ENCODE measurements at places on chromosomes 5 and 9.

GRCh38 chr5:1930880-1931603 is 48.3 kb upstream of the IRX4 start:
- no peak for DNase-seq

DNA sequence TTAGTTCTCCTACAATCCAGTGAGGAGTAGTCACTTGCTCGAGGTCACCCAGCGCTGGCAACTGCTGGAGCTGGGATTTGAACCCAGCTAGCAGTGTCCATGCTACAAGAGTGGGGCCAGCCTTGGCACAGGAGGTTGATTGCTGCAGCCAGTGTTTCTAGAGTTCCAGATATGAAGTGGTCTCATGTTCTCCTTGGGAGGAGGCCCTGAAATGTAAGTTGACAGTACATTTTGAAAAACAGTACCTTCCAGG is 802 bp downstream of the CCDC107 start:
- no peak for DNase-seq

- no peak for DNase-seq
These were observed 413.8 kb downstream of the KDM4C start for GRCh38 chr9:7171396-7172153.

GRCh38 chr5:174549254-174549653 is 175.1 kb upstream of the MSX2 start:
- no peak for DNase-seq

DNA sequence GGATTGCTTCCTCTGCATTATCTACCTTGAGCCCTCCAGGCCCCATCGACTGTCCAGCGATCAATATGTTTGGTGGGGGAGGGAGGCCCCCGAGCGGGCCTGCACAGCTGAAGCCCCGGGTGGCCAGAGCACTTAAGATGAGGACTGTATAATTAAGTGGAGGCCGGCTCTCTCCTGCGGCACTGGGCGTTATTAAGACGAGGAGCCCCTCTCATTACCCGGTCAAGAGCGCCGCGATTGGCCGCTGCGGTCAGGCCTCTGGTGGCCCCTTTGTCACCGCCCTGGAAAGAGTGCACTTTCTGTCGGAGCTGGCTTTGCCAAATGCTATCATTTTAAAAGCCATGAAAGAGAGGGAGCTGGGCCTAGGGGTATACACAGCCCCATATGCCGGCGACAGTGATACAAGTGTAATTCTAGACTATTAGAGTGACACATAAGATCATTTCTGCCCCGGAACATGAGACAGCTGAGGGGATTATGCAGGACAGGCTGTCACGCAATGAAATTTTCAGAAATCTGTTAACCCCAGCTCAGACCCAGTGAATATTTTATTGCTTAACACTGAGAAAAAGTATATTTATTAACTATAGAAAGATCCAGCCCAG is 106.3 kb upstream of the IRX1 start:
- no peak for DNase-seq

GRCh38 chr9:2087500-2088313 is 72.6 kb downstream of the SMARCA2 start:
- DNase-seq, result no peak

GRCh38 chr5:67774267-67774552 is 441.3 kb upstream of the PIK3R1 start:
- no peak for DNase-seq

DNA sequence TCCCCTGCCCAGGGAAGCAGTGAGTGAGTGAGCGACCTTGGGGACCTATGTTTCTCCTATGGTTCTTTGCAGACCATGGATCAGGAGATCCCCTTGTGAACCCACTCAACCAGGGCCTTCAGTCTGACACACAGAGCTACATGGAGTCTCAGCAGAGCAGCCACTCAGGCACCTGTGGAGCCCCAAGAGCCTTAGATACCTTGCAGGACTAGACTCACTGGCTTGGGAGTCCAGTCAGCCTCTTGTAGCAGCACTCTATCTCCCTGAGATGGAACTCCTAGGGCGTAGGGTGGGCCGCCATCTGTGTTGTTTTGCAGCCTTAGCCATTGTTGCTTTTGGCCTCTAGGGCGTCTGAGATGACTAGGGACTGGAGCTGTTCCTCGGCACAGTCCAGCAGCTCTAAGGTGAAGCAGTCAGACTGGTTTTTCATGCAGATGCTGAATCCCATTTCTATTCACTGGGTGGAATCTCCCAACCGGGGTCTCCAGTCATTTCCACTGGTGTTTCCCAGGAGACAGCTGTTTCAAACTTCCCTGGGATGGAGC is 284.6 kb upstream of the RPS23 start:
- DNase-seq, result no peak

DNA sequence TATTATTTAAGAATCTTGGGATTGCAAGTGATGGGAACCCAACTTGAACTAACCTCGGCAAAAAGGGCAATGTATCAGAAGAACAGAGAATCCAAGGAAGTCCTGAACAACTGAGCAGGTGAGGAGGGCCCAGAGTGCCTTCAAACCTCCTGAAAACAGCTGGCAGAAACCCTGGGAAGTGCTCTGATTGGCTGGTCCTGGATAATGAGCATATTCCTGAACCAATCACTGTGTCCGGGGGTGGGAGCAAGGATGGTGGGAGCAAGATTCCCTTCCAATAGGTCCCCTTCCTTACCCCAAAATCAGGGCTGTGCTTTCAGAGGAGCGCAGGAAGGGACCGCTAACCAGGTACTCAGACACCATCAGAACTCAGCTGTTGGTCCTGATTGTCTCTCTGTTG is 31.9 kb upstream of the TBC1D2 start:
- no peak for DNase-seq
